ENCODE measurements at places on chromosomes 16 and 17. TPM values are rescaled to one million over a fixed set of nuclear protein-coding genes. Genes with fewer than 3 reads are reported as not detected.
A peak's percentile ranks its signal among the peaks of the same experiment; 100 is the strongest.

Gene EMP2
- total RNA-seq = 54.6 TPM

GRCh38 chr17:79777120-79777893, 641 bp upstream of the CBX2 start:
- H3K4me1 ChIP-seq = peaks cover 21% of the 10 kb centered on the region
- peak; percentile 78 for DNase-seq
- H3K36me3 ChIP-seq = no peaks in the 10 kb centered on the region
- peak overlapping the region; percentile 75 for H3K27ac ChIP-seq

GRCh38 chr16:35713762-35714650, 2254.6 kb downstream of the TP53TG3F start:
- no peaks in the 10 kb centered on the region for H3K27me3 ChIP-seq
- H3K27ac ChIP-seq = peak overlapping the region; percentile 83
- DNase-seq = peak; percentile 42

Gene ITGA2B
- 0.18 TPM for total RNA-seq

Gene BAIAP2
- total RNA-seq = 12.1 TPM

DNA sequence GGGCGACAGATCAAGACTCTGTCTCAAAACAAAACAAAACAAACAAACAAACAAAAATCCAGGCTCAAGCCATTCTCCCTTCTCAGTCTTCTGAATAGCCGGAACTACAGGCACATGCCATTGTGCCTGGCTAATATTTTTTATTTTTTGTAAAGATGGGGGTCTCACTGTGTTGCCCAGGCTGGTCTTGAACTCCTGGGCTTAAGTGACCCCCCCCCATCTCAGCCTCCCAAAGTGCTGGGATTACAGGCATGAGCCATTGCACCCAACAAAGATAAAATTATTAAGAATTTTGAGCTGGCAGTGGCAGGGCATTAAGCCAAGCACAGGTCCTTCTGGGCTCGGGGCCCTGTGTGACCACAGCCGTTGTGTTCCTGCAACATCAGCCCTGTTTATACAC, 69.9 kb upstream of the CBX4 start:
- H3K4me1 ChIP-seq = peaks cover 3% of the 10 kb centered on the region
- no peak overlapping the region for H3K27ac ChIP-seq
- H3K36me3 ChIP-seq = no peaks in the 10 kb centered on the region
- DNase-seq = no peak
- H3K27me3 ChIP-seq = no peaks in the 10 kb centered on the region
- H3K4me3 ChIP-seq = no peak overlapping the region

GRCh38 chr17:73437826-73438225, 126.0 kb upstream of the CDC42EP4 start:
- H3K27ac ChIP-seq = no peak overlapping the region
- H3K27me3 ChIP-seq = no peaks in the 10 kb centered on the region
- DNase-seq = no peak
- no peaks in the 10 kb centered on the region for H3K4me1 ChIP-seq
- no peaks in the 10 kb centered on the region for H3K36me3 ChIP-seq
- no peak overlapping the region for H3K4me3 ChIP-seq

GRCh38 chr17:14452856-14453255, 152.0 kb downstream of the HS3ST3B1 start:
- no peak for DNase-seq
- H3K27me3 ChIP-seq = peaks cover 6% of the 10 kb centered on the region
- H3K4me3 ChIP-seq = no peak overlapping the region
- no peaks in the 10 kb centered on the region for H3K4me1 ChIP-seq
- no peaks in the 10 kb centered on the region for H3K36me3 ChIP-seq

- peaks cover 43% of the 10 kb centered on the region for H3K36me3 ChIP-seq
- DNase-seq = no peak
- H3K27ac ChIP-seq = peak overlapping the region; percentile 85
- peaks cover 39% of the 10 kb centered on the region for H3K4me1 ChIP-seq
- no peaks in the 10 kb centered on the region for H3K27me3 ChIP-seq
Observed at GRCh38 chr17:8382880-8383142, 182 bp downstream of the RPL26 start.

DNA sequence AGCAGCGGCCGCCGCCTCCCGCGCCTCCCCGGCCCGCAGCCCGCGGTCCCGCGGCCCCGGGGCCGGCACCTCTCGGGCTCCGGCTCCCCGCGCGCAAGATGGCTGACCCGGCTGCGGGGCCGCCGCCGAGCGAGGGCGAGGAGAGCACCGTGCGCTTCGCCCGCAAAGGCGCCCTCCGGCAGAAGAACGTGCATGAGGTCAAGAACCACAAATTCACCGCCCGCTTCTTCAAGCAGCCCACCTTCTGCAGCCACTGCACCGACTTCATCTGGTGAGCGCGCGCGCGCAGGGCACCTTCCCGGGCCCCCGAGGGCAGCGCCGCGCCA, 258 bp downstream of the PRKCB start:
- no peaks in the 10 kb centered on the region for H3K36me3 ChIP-seq
- H3K27ac ChIP-seq = no peak overlapping the region
- peaks cover 63% of the 10 kb centered on the region for H3K27me3 ChIP-seq
- peaks cover 6% of the 10 kb centered on the region for H3K4me1 ChIP-seq
- H3K4me3 ChIP-seq = peak overlapping the region; percentile 42

Gene ENPP7
- total RNA-seq = not detected

Gene GPRC5B
- total RNA-seq = 53.4 TPM

Gene BCL6B
- 12.1 TPM for total RNA-seq

DNA sequence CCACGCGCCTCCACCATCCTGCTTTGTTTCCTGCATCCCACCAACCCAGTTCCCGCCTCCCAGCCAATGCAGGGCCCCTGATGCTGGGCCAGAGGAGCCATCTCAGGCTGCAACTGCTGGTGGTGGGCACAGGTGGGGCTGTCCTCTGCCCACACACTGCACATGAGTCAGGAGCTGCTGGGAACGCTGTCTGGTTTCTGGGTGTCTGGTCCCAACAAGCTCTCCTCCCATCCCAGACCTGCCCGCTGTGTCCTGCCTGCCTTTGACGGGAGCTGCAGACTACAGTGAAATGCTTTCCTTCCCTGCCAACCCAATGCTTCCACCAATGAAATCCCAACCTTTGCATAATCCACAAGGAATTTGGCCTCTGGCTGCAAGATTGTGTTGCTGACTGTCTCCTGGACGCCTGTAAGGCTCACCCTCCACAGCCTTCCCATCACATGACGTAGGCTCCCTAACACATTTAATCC, 98.9 kb downstream of the N4BP1 start:
- no peak overlapping the region for H3K27ac ChIP-seq
- no peak overlapping the region for H3K4me3 ChIP-seq
- H3K4me1 ChIP-seq = no peaks in the 10 kb centered on the region
- no peaks in the 10 kb centered on the region for H3K27me3 ChIP-seq

- H3K27ac ChIP-seq = no peak overlapping the region
- H3K36me3 ChIP-seq = no peaks in the 10 kb centered on the region
- no peak for DNase-seq
- no peaks in the 10 kb centered on the region for H3K27me3 ChIP-seq
- no peak overlapping the region for H3K4me3 ChIP-seq
- H3K4me1 ChIP-seq = no peaks in the 10 kb centered on the region
Observed at GRCh38 chr16:86899757-86900156, 321.4 kb downstream of the FOXL1 start.

GRCh38 chr16:85524365-85524629, 88.8 kb upstream of the GSE1 start:
- H3K27ac ChIP-seq = no peak overlapping the region
- H3K36me3 ChIP-seq = no peaks in the 10 kb centered on the region
- H3K4me1 ChIP-seq = peaks cover 19% of the 10 kb centered on the region
- DNase-seq = no peak
- no peaks in the 10 kb centered on the region for H3K27me3 ChIP-seq
- no peak overlapping the region for H3K4me3 ChIP-seq

- H3K27ac ChIP-seq = peak overlapping the region; percentile 73
- peak overlapping the region; percentile 91 for H3K4me3 ChIP-seq
- DNase-seq = no peak
Observed at GRCh38 chr17:47821031-47821423, 567 bp downstream of the OSBPL7 start.

Gene SULT1A2
- total RNA-seq = 0.97 TPM

All from heart right ventricle (tissue), 16 donors.